ENCODE measurements at places on chromosomes 5 and 9. TPM values are rescaled to one million over a fixed set of nuclear protein-coding genes. Genes with fewer than 3 reads are reported as not detected.

- DNase-seq, result no peak
These were observed 1.8 kb downstream of the MRPL36 start for GRCh38 chr5:1797855-1798254.

The ZBED3 gene
- total RNA-seq, result 0.49 TPM

The C9orf50 gene
- total RNA-seq, result not detected

The NUTM2G gene
- not detected for total RNA-seq

The ELL2 gene
- 97.6 TPM for total RNA-seq

DNA sequence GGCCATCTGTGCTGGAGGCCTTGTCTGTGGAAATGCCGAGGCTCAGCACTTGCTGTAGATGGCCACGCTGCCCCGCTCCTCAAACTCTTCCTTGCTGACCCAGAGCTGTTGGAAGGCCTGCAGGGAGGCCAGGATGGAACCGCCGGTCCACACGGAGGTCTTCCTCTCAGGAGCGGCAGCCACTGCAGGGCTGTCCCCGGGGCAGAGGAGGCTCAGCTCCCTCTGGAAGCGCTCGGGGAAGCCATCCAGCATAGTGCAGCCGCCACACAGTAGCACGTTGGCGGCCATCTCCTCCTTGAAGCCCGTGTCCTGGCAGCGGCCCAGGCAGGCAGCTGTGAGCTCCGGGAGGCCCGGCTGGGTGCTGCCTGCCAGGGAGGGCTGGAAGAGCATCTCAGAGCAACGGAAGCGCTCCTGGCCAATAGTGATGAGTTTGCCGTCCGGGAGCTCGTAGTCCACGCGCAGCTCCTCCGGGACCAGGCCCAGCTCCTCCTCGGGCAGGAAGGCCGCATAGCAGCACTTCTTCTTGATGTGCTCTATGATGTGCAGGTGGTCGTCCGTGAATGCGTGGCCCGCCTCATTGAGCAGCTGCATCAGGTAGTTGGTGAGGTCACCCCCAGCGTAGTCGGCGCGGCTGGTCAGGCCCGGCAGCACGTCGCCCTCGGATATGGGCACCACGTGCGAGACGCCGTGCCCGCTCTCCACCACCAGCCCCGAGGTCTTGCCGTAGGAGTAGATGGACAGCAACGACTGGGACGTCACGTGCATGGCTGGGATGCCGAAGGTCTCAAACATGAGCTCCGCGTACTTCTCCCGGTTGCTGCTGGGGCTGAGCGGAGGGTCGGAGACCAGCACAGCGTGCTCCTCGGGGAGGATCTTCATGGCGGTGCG is 901 bp downstream of the ACTL7B start:
- DNase-seq, result no peak

DNA sequence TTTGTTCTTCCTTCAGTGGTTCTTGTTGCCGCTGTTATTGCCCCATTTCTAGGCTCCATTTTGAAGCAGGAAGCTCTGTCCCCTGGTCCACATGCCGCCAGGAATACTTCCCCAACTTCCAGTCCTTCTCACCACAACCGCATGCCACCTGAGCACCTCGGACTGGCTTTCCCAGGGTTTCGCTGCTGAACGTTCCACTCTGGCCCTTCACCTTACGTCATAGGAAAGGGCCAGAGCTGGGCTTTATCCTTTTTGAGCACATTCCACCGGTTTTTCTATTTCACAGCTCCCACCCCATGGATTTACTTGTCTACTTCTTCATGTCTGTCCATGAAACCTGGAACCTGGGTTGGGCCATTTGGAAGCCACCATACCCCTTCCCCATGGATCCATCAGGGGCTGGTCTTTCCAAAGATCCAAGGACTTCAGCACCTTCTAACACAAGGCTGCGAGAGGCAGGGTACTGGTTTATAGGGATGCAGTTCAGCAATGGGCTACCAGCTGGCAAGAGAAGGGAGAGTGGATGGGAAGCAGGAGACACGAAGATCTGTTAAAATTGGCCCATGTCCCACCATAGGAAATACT is 557.4 kb downstream of the BNC2 start:
- no peak for DNase-seq

The ACER2 gene
- total RNA-seq, result 1.3 TPM

GRCh38 chr5:81140943-81141342 is 92.2 kb upstream of the CKMT2 start:
- DNase-seq, result no peak

The SREK1 gene
- 76.7 TPM for total RNA-seq

- DNase-seq, result no peak
These were observed 276.6 kb upstream of the MPDZ start for GRCh38 chr9:13555989-13556500.

DNA sequence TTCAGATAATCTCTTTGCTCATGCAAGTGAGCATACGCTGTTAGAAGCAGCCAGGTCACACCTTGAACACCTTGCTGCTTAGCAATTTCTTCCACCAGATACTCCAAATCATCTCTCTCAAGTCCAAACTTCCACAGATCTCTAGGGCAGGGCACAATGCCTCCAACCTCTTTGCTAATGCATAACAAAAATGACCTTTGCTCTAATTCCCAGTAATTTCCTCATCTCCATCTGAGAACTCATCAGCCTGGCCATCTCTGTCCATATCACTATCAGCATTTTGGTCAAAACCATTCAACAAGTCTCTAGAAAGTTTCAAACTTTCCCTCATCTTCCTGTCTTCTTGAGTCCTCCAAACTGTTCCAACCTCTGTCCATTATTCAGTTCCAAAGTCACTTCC is 139.3 kb upstream of the NR4A3 start:
- no peak for DNase-seq

DNA sequence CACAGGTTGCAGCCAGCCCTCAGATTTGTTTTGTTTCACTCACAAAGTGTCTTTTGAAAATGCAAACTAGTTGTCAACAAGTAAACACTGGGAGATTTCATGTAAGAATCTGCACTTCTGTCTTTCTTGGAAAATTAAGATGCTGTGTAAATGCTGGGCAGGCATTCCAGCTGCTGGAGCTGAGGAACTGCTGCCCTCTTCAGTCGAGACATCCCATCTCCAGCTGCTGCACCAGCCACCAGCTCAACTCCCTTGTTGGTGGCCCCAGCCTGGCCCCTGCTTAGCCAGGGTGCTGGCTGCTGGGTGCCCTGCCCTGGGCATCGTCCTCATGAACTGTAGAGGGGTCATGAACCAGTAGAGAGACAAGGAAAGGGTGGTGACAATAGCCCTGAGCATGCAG is 33.1 kb upstream of the AFAP1L1 start:
- DNase-seq, result no peak

DNA sequence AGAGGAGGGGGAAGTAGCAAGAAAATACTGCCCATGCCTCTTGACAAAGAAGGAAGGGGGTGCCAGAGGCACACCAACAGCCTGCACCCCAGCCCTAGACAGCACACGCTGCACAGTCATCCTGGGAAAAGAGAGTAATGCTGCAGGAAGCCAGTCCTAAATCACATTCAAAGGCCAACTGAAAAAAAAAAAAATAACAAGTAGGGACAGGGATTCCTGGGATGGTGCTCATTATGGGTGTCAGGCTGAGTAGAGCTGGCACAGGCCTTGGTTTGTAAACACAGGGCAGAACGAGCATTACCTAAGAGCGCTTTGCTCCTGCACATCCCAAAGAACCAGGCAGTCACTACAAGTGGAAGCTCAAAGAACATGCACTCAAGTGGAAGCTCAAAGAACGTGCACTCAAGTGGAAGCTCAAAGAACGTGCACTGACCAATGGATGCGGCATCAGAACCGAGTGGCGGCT is 7.8 kb downstream of the RAPGEF1 start:
- no peak for DNase-seq

- no peak for DNase-seq
These were observed 205.8 kb downstream of the GABBR2 start for GRCh38 chr9:98502976-98503325.

GRCh38 chr9:87725356-87725899 is 491 bp upstream of the CTSL start:
- DNase-seq, result no peak

DNA sequence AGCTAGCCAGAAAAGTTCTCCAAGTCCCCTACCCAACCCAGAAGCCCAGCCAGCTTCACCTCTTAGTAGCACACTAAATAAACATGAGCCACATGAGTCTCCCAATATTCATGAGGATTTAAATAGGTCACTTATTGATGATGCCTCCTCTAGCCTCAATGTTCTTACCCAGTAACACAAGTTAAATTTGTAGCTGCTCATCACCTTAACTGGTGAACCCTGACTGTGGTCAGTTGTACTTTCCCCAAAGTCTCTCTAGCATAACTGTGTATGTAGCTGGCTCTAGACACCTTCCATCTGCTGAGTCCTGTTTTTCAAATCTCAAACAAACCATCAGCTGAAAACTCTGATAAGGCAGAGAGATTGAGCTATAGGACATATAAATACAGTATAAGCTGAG is 100.3 kb upstream of the ELAVL2 start:
- no peak for DNase-seq

- no peak for DNase-seq
These were observed 161.4 kb downstream of the PIK3R1 start for GRCh38 chr5:68376935-68377334.

- DNase-seq, result no peak
These were observed 24.3 kb downstream of the KIF2A start for GRCh38 chr5:62330302-62330701.

GRCh38 chr9:83199240-83199639 is 136.3 kb upstream of the RASEF start:
- no peak for DNase-seq

- DNase-seq, result no peak
These were observed 30.0 kb downstream of the GFPT2 start for GRCh38 chr5:180323160-180323559.

DNA sequence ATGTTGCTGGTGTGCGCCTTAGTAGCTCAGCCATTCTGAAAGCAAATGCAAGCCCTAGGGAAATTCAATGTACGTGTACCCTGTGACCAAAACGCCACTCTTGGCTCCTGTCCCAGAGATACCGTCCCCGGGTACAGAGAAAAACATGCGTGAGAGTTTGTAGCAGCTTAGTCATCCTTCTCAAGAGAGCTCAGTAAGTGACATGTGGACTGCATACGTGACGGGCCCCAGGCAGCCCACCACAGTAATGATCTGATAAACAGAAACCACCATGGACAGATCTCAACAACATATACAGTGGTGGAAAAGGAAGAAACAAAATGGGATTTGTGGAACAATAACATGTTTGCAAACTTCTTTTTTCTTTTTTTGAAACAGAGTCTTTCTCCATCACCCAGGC is 45.1 kb downstream of the S1PR3 start:
- DNase-seq, result no peak

GRCh38 chr5:34005211-34005610 is 2.6 kb downstream of the AMACR start:
- no peak for DNase-seq

The DAPK1 gene
- total RNA-seq, result 2.0 TPM

The TMEM38B gene
- 13.8 TPM for total RNA-seq

The ADAMTSL1 gene
- not detected for total RNA-seq

- no peak for DNase-seq
These were observed 71.5 kb upstream of the MEF2C start for GRCh38 chr5:88954511-88954910.

DNA sequence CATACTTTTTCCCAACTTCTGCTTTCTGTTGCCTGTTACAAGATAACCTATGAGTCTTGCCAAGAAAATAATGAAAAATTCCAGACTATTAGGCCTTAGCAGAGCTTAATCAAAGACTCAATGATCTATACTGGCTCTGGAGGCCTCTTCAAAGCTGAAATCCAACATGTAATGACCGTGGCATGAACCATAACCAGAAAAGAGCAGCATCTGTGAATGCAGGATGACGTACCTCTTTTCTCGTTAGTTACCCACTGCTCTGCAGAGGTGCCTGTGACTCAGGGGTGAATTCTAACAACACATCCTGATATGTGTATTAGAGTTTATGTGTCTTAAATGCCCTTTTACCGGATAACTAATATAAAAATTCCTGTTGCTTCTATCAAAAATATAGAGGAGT is 645.4 kb downstream of the PRELID2 start:
- DNase-seq, result no peak

- DNase-seq, result peak; percentile 36
These were observed 72.6 kb downstream of the PIK3R1 start for GRCh38 chr5:68287976-68288706.

DNA sequence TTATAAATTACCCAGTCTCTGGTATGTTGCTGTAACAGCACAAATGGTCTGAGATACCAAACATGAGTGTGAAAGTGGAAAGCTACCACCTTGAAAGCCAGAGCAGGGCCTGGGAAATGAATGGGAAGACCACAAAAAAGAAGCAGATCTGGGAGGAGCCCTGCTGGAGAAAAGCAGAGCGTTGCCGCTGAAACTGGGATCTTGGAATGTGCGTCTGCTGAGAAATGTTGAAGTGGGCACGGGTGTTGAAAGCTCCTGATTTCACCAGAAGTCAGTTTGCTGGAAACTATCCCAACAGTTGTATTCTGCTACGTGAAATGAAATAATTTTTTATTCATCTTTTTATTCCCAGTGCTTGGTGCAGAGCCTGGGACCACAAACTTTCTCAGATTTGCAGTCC is 40.0 kb downstream of the NUDT12 start:
- no peak for DNase-seq

The GCNT4 gene
- total RNA-seq, result 0.67 TPM

GRCh38 chr5:179128976-179129375 is 68.8 kb downstream of the ZNF354C start:
- no peak for DNase-seq

The GRM6 gene
- not detected for total RNA-seq

GRCh38 chr5:54301220-54301619 is 9.2 kb downstream of the ARL15 start:
- DNase-seq, result no peak

The IL5 gene
- 1.5 TPM for total RNA-seq

DNA sequence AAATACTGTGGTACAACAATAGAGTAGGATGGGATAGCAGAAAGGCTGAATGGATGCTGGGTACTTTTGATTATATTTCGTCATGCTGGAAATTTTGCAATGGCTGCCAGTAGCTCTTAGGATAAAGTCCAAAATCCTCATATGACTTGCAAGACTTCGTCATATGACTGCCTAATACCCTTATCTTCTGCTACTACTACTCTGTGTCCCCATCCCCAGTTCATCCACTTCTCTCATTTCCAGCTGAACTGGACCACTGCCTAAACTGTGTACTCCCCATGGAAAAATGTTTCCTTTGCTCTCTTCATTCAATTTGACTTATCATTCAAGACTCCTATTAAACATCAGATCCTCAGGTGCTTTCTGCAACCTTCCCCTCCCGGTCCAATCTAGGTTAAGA is 212.9 kb downstream of the BRINP1 start:
- no peak for DNase-seq

The ERMP1 gene
- 24.1 TPM for total RNA-seq

DNA sequence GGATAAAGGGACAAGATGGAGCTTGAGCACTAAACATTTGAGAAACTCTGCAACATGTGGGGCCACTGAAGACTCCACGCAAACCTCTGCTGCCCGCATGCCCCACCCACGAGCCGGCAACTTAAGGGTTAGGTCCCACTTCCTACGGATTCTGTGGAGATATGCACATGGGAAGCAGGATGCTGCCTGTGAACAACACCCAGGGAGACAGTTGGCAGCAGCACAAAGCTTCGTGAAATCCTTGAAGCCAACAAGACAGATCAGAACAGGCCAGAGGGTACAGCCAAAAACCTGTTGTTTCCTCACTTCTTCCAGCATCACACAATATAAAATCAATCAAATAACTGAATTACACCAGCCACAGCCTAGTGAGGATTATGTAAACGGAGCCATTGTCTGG is 270.4 kb downstream of the ENC1 start:
- no peak for DNase-seq

The PCDHGB6 gene
- total RNA-seq, result 0.12 TPM

Data from activated T-helper 1 cell treated with anti-CD3 and anti-CD28 coated beads, Interleukin-12 subunit alpha, Interleukin-12 subunit beta, Interleukin-2, Interleukin-4 antibody, amounts not matched to agents 30 ng/mL and 10 ng/mL and 1 ng/mL, durations not matched to agents 14 hours and 24 hours and 36 hours (primary cell).